ENCODE measurements at places on chromosomes 1 and 21. TPM values are rescaled to one million over a fixed set of nuclear protein-coding genes. Genes with fewer than 3 reads are reported as not detected.

DNA sequence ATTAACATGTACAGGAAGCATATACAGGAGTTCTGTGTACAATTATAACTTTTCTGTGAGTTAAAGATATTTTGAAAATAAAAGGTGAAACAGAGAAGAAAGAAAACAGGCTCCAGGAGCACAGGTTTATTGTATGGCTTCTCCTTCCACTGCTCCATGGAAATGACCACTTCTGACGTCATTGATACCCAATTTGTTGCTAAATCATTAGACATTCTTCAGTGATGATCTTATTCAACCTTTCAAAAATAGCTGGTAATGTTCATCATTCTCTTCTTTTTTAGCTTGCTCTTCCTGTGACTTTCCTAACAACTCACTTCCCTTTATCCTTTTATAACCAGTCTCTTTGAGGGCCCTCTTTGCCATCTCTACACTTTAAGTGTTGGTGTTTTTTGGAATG, 77.8 kb downstream of the KCNK2 start:
- no peak overlapping the region for H3K27ac ChIP-seq
- no peaks in the 10 kb centered on the region for H3K36me3 ChIP-seq
- no peak overlapping the region for H3K4me3 ChIP-seq
- no peak for DNase-seq
- no peaks in the 10 kb centered on the region for H3K4me1 ChIP-seq
- no peaks in the 10 kb centered on the region for H3K27me3 ChIP-seq

DNA sequence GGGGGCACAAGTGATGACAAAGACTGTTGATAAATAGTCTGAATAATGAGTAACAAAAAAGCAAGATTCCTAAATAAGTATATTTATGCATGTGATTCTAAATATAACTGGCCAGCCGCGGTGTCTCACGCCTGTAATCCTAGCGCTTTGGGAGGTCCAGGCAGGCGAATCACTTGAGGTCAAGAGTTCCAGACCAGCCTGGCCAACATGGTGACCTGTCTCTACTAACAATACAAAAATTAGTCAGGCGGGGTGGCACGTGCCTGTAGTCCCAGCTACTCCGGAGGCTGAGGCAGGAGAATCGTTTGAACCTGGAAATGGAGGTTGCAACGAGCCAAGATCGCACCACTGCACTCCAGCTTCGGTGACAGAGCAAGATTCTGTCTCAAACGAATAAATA, 161.5 kb downstream of the TOMM20 start:
- H3K27ac ChIP-seq = no peak overlapping the region
- H3K27me3 ChIP-seq = no peaks in the 10 kb centered on the region
- H3K4me3 ChIP-seq = no peak overlapping the region
- no peaks in the 10 kb centered on the region for H3K36me3 ChIP-seq
- H3K4me1 ChIP-seq = peaks cover 58% of the 10 kb centered on the region
- no peak for DNase-seq

GRCh38 chr21:38688068-38688467, 117.7 kb upstream of the ETS2 start:
- no peak overlapping the region for H3K4me3 ChIP-seq
- H3K4me1 ChIP-seq = peaks cover 9% of the 10 kb centered on the region
- no peaks in the 10 kb centered on the region for H3K27me3 ChIP-seq
- no peak overlapping the region for H3K27ac ChIP-seq
- H3K36me3 ChIP-seq = no peaks in the 10 kb centered on the region
- DNase-seq = no peak

DNA sequence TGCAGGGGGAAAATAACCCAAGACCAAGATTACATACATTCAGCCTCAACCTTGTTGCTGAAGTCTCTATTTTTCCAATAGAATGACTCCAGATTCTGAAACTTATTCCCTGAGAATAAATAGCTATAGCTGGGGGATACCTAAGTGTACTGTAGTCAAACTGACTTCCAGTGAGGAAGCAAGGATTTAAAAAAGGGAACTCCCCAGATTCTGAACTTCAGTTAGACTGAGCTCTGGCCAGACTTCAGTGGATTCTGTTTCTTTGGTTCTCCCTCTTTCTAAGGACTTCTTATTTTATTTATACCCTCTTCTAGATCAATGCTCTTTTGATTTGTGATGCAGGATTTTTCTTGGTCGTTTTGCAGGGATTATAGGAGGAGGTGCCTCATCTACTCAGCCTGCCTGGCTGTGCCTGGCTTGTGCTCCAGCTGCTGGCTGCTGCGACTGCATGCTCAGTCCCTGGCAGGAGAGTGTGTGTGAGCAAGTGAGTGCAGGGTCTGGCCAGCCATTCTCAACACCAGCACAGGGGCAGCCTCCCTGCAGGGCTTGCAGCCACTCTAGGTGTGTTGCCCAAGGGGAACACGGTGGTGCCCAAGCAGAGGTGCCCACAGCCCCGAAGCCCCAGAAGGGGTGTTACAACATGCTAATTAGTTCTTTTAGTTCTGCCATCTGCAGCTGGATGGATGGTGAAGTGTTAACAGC, 43.0 kb downstream of the SPATA17 start:
- H3K27me3 ChIP-seq = no peaks in the 10 kb centered on the region
- no peak overlapping the region for H3K4me3 ChIP-seq
- no peak for DNase-seq
- H3K36me3 ChIP-seq = no peaks in the 10 kb centered on the region

- peaks cover 9% of the 10 kb centered on the region for H3K4me1 ChIP-seq
- no peak for DNase-seq
- H3K36me3 ChIP-seq = no peaks in the 10 kb centered on the region
- H3K4me3 ChIP-seq = peak overlapping the region; percentile 58
These were observed 826 bp downstream of the TRIM17 start for GRCh38 chr1:228415853-228416216.

DNA sequence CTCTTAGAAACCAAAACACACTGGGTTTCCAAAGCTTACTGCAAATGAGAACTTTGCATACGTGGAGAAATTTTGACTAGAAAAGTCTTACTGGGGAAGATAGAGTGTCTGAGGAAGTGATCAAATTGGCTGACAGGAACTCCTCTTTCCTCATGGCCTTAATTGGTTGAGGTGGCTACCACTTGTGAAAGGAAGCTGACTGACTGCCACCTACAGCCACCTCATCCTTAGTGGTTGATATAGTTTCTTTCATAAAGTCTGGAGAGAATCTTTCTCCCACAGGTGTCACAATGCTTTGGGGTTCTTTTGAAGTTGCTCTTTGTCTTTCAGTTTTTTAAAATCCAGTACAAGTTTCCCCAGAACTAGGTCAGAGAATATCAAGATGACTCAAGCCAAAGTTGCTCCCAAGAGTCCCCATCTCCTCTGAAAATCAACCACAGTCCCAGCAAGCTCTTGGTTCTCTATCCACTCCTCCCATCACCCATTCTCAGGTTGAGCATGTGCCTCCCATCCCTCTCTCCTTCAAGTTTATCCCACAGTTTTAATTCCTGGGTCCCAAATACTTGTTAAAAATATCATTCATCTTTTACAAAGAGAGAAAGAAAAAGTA, 43.3 kb downstream of the GPR88 start:
- no peaks in the 10 kb centered on the region for H3K4me1 ChIP-seq
- H3K4me3 ChIP-seq = no peak overlapping the region
- no peaks in the 10 kb centered on the region for H3K27me3 ChIP-seq

GRCh38 chr1:94276988-94277434, 39.6 kb upstream of the ARHGAP29 start:
- no peak for DNase-seq
- H3K36me3 ChIP-seq = no peaks in the 10 kb centered on the region
- H3K27me3 ChIP-seq = no peaks in the 10 kb centered on the region
- H3K27ac ChIP-seq = peak overlapping the region; percentile 52
- H3K4me1 ChIP-seq = peaks cover 11% of the 10 kb centered on the region

DNA sequence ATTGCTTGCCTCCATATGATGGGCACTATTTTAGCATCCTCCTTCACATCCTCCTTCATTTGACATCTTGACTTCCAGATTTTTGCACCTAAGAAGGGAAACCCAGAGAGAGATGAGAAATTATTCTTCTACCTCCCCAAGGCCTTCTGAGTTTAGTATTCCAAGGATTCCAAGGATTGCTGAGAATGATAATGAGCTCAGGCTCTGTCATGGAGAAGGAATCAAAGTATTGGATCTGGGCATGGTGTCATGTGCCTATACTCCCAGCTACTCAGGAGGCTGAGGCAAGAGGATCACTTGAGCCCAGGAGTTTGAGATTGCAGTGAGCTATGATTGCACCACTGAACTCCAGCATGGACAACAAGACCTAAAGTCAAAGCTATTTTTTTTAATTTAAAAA, 26.6 kb upstream of the ZNF281 start:
- DNase-seq = no peak
- no peaks in the 10 kb centered on the region for H3K27me3 ChIP-seq
- no peaks in the 10 kb centered on the region for H3K4me1 ChIP-seq

DNA sequence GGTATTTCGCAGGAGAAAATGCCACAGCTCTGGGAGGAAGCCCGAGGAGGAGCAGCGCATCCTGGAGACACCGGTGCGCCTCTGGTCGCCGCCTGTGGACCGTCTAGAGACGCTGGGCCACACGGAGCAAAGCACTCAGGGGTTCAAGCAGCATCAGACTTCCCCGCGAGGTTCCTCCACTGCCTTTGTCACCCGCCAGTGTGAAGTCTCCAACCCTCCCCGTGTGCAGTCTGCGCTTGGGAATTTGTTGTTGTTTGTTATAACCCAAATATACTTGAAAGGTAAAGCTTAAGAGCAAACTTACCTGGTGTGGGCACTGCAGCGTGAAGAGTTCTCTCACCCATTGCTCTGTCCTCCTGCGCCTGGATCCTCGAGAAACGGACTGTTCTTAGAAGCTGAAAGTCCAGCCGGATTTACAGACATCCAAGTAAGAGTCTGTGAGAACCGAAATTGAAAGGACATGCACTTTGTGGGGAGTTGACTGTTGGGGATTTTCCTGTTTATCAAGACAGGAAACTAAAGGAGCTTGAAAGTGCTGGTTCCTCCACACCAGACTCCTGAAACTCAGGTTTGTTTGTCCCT, at the start of gene GBP4:
GBP4 (minus strand) TSS at position 452 of the 582 bp plus-strand sequence; CDS start at position 344, 108 bp downstream.
- no peak for DNase-seq
- H3K27me3 ChIP-seq = no peaks in the 10 kb centered on the region
- peak within 1 kb of the TSS; percentile 0 for H3K27ac ChIP-seq
- peaks cover 16% of the 10 kb centered on the region for H3K4me1 ChIP-seq
- peak within 1 kb of the TSS; percentile 63 for H3K4me3 ChIP-seq

Gene DMBX1
- total RNA-seq = not detected

Gene CFHR1
- not detected for total RNA-seq

Gene CASQ1
- 10.7 TPM for total RNA-seq

Gene BMP8B
- 2.5 TPM for total RNA-seq

Gene SLC9C2
- not detected for total RNA-seq

Gene TMEM51
- total RNA-seq = 2.0 TPM

Data from thoracic aorta (tissue), 2 donors.